ENCODE measurements at places on chromosomes 7 and 10.

- H3K27me3 ChIP-seq, result peaks cover 100% of the 10 kb centered on the region
- no peaks in the 10 kb centered on the region for H3K36me3 ChIP-seq
- H3K4me3 ChIP-seq, result peak overlapping the region; percentile 68
These were observed 868 bp downstream of the EMX2 start for GRCh38 chr10:117543225-117544003.

DNA sequence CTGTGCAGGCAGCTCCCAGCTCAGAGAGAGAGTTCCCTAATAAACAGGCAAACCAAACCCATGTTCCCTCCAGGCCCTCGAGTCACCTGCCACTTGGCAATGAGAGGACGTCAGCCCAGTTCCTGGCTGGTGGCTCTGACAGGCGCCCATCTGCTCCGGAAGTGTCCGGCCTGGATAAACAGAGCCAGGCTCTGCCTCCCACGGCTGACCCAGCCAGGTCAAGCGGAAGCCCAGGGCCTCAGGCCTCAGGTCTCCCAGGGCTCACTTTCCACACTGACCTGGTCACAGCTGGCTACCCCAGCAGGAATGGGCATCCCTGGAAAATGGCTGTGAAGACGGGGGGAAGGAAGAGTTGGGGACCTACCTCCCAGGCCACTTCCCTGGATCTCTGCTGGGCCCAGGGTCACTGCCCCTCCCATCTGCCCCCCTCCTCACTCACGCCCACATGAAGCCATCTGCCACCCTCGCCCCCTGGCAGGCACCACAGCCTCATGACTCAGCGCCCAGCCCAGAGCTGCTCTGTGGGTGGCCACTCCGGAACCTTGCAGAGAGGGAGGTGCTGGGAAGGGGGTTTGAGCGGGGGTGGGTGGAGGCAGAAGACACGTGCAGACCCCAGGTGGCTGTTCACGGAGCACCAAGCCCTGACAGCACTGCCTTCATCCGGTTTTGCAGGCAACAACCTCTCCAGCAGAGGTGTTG, 37.4 kb upstream of the DUSP5 start:
- peaks cover 5% of the 10 kb centered on the region for H3K4me1 ChIP-seq
- no peak overlapping the region for H3K27ac ChIP-seq
- no peaks in the 10 kb centered on the region for H3K36me3 ChIP-seq
- no peaks in the 10 kb centered on the region for H3K27me3 ChIP-seq
- no peak for DNase-seq

DNA sequence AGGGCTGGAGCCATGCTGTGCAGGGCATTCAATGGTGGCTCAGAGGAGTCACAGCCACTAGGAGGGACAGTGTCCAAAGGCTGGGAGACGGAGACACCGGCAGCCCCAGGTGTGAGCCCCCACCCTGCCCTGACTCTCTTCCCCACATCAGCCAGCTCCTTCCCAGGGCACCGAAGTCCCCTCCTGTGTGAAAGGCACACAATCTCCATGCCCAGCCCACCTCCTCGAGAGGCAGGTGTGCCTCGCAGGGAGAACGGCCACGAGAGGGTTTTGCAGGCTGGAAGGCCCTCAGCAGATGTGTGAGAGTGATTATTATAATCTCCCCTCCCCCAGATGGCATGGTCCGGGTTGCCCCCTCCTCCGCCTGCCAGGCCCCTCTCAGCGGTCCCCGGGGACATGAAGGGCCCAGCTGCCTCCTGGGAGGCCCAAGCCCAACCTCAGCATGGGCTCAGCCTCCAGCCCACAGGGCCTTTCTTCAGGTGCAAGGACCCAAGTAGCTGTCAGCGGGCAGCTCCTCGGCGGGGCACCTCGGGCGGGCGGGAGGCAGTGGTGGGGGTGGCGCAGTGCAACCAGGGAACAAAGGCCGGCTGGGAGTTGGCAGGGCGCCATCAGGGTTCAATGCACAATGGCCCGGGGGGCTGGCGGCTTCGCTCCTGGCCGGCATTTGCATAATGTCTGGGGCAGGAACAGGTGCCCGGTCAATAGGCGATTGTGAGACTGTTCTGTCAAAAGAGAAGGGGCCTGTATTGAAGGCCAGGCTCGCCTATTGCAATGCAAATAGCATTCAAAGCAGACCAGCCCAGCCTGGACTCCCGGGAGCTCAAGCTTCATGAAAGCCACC, 155.3 kb upstream of the ZMIZ1 start:
- peak overlapping the region; percentile 30 for H3K4me3 ChIP-seq
- no peaks in the 10 kb centered on the region for H3K27me3 ChIP-seq
- no peak overlapping the region for H3K27ac ChIP-seq
- no peaks in the 10 kb centered on the region for H3K36me3 ChIP-seq

DNA sequence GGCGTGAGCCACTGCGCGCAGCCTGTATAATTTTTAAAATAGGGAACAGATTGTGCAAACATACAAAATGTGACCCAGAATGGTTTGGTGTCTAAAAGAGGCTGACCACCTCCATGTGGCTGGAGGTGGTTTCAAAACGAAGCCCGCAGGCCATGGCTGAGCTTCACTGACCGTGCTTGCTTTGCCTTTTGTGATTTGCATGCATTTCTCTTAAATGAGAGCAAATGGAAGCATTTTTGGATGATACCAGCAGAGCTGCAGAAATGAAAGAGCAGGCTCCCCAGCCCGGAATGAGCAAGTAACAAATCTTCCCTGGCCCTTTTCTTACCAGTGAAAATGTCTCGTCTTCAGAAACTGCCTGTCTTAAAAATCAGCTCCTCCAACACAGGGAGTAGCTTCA, 239.9 kb downstream of the CAMK1D start:
- H3K27me3 ChIP-seq, result no peaks in the 10 kb centered on the region
- no peak overlapping the region for H3K27ac ChIP-seq
- no peaks in the 10 kb centered on the region for H3K36me3 ChIP-seq
- no peak for DNase-seq
- H3K4me3 ChIP-seq, result no peak overlapping the region

GRCh38 chr7:11698384-11698871, 133.6 kb downstream of the THSD7A start:
- no peaks in the 10 kb centered on the region for H3K27me3 ChIP-seq
- DNase-seq, result no peak
- H3K4me1 ChIP-seq, result no peaks in the 10 kb centered on the region
- no peaks in the 10 kb centered on the region for H3K36me3 ChIP-seq

DNA sequence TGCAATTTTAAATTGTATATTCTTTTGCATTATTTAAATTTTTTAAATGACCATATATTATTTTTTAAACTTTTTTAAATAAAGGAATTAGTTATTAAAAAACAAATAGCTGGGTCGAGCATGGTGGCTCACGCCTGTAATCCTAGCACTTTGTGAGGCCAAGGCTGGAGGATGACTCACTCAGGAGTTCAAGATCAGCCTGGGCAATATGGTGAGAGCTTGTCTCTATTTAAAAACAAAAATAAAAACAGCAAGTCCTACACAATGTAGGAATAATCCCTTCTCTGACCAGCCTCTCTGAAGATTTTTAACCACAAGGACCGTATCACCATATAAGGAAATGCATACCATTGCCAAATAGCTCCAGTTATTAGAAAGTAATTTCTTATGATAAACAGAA, 19.6 kb downstream of the NOC3L start:
- no peak overlapping the region for H3K27ac ChIP-seq
- no peaks in the 10 kb centered on the region for H3K27me3 ChIP-seq
- no peaks in the 10 kb centered on the region for H3K4me1 ChIP-seq
- no peak overlapping the region for H3K4me3 ChIP-seq
- DNase-seq, result no peak

GRCh38 chr10:124649214-124649613, 95.0 kb downstream of the FAM53B start:
- no peak overlapping the region for H3K4me3 ChIP-seq
- peaks cover 13% of the 10 kb centered on the region for H3K4me1 ChIP-seq
- no peaks in the 10 kb centered on the region for H3K27me3 ChIP-seq
- no peak overlapping the region for H3K27ac ChIP-seq

- no peaks in the 10 kb centered on the region for H3K27me3 ChIP-seq
- no peak for DNase-seq
- no peak overlapping the region for H3K27ac ChIP-seq
- no peaks in the 10 kb centered on the region for H3K36me3 ChIP-seq
These were observed 82.1 kb upstream of the IGFBP3 start for GRCh38 chr7:46003161-46003560.

- H3K27ac ChIP-seq, result no peak overlapping the region
- peak overlapping the region; percentile 66 for H3K4me3 ChIP-seq
- no peak for DNase-seq
- no peaks in the 10 kb centered on the region for H3K36me3 ChIP-seq
- peaks cover 83% of the 10 kb centered on the region for H3K27me3 ChIP-seq
These were observed 58.4 kb upstream of the PCGF5 start for GRCh38 chr10:91162050-91162494.

DNA sequence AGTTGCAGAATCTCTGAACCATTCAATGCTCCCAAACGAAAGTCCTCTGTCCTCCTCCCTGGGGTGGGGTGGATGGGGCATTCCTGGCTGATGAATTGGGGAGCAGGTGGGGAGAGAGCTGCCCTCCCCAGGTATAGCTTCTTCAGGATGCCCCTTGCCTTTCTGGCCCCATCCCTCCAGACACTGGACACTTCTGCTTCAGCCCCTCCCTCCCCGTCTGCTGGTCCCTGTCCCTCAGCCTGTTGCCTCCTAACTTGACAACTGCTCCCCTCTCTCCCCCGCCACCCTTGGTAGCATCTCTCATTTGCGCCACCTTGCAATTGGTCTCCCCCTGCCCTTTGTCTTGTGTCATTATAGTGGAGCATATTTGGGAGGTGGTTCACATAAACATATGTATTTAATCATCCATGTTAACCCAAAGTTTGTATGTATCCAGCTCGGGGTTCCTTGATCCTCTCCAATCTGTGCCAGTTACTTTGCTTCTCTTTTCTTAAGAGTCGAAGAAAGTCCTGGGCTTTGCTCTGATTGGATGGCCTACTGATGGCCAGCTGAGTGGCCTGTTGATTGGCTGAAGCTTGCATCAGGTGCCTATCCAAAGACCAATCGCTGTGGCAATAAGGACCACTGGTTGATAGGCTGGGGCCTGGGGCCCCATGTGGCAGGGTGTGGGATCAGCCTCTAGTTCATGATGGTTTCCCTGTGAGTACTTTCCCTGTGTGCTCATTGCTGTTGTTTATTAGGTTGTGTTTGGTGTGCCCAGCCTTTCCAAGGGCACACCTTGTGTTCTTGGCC, 4.0 kb upstream of the GCK start:
- no peak overlapping the region for H3K27ac ChIP-seq
- DNase-seq, result peak; percentile 38
- H3K27me3 ChIP-seq, result peaks cover 7% of the 10 kb centered on the region
- H3K36me3 ChIP-seq, result no peaks in the 10 kb centered on the region

GRCh38 chr10:28060031-28060607, 61.2 kb upstream of the ODAD2 start:
- no peak overlapping the region for H3K4me3 ChIP-seq
- H3K36me3 ChIP-seq, result no peaks in the 10 kb centered on the region
- no peak overlapping the region for H3K27ac ChIP-seq
- H3K27me3 ChIP-seq, result no peaks in the 10 kb centered on the region
- peaks cover 6% of the 10 kb centered on the region for H3K4me1 ChIP-seq
- no peak for DNase-seq

DNA sequence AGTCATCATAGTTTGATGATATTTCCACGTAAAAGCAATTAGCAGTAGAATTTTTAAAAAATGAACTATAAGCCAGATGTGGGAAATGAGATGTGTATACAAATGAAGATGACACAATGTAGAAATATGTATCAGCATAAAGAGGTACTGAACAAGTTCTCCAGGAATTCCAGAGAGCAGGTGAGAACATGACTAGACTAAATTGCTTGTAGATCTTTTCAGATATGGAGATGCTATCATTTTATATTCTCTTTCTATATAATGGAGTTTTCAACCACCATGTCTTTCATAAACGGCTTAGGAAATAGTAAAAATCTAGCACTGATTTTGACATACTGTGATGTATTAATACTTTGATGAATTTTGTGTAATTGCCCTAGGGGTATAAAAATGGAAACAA, 130.9 kb downstream of the SEMA3D start:
- H3K4me3 ChIP-seq, result no peak overlapping the region
- no peak overlapping the region for H3K27ac ChIP-seq
- no peak for DNase-seq
- no peaks in the 10 kb centered on the region for H3K36me3 ChIP-seq

GRCh38 chr10:3872712-3873329, 87.8 kb upstream of the KLF6 start:
- DNase-seq, result no peak
- no peak overlapping the region for H3K4me3 ChIP-seq
- peaks cover 17% of the 10 kb centered on the region for H3K4me1 ChIP-seq
- H3K27ac ChIP-seq, result no peak overlapping the region
- no peaks in the 10 kb centered on the region for H3K36me3 ChIP-seq

DNA sequence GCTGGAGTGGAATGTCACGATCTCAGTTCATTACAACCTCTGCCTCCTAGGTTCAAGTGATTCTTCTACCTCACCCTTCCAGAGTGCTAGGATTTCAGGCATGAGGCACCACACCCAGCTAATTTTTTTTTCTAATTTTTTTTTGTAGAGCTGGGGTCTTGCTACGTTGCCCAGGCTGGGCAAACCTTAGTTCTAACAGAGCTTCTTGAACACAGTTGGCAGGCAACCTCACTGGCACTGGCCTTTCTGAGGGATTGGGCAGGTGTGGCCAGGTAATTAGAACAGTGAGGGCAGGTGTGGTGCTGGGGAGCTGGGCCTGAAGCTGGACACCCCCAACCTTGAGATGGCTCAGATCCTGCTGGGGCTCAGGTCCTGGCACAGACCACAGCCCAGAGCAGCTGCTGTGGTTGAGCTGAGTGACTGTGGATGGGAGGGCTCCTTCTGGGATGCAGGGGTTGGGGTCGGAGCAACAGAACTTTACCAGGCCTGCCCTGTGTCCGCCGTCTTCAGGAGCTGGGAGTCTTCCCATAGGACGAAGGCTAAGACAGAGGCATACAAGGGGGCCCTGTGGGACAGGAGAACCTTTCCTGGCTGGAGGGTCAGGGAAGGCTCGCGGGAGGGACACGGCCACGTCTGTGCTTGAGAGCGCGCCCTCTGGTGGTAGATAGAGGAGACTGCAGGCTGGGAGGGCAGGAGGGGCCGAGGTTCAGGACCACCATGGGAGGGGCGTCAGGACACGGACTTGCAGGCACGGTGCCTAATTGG, 48.2 kb downstream of the COL26A1 start:
- no peak overlapping the region for H3K4me3 ChIP-seq
- no peaks in the 10 kb centered on the region for H3K27me3 ChIP-seq
- H3K27ac ChIP-seq, result no peak overlapping the region
- peaks cover 21% of the 10 kb centered on the region for H3K4me1 ChIP-seq
- DNase-seq, result peak; percentile 96
- H3K36me3 ChIP-seq, result no peaks in the 10 kb centered on the region

- no peak overlapping the region for H3K27ac ChIP-seq
- no peaks in the 10 kb centered on the region for H3K4me1 ChIP-seq
- no peaks in the 10 kb centered on the region for H3K27me3 ChIP-seq
- H3K4me3 ChIP-seq, result no peak overlapping the region
These were observed 578.5 kb downstream of the SDK1 start for GRCh38 chr7:3879355-3880075.

Measured in GM23338 (cell line).